Activated CD8-positive, alpha-beta T cell treated with anti-CD3 and anti-CD28 coated beads, Interleukin-2, amount 10 ng/mL, durations not matched to agents 7 days and 5 days (primary cell): ENCODE measurements at places on chromosomes 1 and 21. TPM values are rescaled to one million over a fixed set of nuclear protein-coding genes. Genes with fewer than 3 reads are reported as not detected.

DNA sequence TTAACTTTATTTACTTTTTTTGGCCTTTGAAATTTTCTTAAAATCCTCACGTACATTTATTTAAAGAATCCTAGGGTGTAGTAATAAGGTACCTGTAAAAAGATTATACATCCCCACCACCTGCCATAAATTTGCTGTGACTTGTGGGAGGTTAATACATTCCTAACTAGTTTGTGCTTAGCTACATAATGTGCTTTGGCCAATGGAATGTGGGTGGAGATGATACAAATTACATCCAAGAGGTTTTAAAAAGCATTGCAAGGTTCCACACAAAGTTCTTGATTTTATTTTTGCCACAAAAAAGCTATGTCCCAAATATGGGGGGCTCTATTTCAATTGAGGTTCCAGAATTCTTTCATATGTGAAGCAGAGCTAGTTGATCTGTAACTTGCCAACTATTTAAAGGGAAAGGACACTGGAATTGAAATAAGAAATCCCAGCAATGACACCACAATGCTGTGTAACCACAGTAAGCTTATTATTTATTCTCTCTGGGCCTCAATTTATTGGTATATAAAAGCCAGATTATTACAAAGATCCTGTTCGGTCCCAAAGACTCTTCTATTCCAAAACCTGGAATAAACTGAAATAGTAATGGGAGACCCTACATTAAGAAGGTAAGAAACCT lies 15.7 kb downstream of the ASPM start:
- no peak for DNase-seq

GRCh38 chr1:78743626-78744025 lies 94.0 kb downstream of the IFI44 start:
- no peak for DNase-seq

DNA sequence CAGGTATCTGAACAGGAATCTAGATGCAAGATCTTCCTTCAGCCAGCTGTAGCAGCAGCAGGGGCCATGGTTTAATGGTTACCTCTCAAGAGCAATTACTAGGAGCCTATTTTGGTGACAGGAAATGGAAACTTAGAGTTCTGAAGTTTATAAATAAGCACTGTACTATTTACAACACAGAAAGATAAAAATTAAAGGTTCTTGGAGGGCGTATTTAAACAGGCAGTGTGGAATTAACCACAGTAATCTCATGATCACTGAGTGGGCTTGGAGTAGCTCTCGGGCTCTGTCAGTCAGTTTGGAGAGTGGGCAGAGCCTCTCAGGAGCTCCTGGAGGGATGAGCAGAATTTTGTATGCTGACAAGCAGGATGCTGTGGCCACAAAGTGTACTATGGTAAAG lies 10.2 kb upstream of the FCRL5 start:
- no peak for DNase-seq

GRCh38 chr1:1615256-1616044 lies at the start of gene MIB2:
Gene MIB2, plus strand, starts transcription at chr1:1615500. Its CDS starts 7,953 bp downstream, at chr1:1623453.
- peak; percentile 97 for DNase-seq

- no peak for DNase-seq
Measured at GRCh38 chr1:240478536-240478935, 133.4 kb downstream of the GREM2 start.

DNA sequence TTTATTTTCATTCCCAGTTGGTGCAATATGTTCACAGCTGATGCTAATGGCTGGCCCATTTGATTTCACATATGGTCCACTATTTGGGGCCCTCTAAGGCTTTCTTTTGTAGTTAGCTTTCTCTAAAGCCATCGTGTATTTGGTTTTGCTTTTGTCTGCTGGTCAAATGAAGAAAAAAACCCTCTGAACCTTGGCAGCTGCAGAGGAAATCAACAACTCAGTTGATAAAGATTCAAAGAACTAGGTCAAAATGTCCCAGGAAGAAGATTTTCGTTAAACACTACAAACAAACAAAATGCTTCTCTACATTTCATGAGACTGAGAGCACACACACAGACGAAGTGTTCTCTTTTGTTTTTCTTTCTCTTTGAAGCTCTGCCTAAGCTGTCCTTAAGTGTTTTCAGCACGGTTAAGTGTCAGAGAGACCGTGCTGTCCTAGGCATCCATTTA lies 655.0 kb downstream of the RWDD3 start:
- DNase-seq = no peak

DNA sequence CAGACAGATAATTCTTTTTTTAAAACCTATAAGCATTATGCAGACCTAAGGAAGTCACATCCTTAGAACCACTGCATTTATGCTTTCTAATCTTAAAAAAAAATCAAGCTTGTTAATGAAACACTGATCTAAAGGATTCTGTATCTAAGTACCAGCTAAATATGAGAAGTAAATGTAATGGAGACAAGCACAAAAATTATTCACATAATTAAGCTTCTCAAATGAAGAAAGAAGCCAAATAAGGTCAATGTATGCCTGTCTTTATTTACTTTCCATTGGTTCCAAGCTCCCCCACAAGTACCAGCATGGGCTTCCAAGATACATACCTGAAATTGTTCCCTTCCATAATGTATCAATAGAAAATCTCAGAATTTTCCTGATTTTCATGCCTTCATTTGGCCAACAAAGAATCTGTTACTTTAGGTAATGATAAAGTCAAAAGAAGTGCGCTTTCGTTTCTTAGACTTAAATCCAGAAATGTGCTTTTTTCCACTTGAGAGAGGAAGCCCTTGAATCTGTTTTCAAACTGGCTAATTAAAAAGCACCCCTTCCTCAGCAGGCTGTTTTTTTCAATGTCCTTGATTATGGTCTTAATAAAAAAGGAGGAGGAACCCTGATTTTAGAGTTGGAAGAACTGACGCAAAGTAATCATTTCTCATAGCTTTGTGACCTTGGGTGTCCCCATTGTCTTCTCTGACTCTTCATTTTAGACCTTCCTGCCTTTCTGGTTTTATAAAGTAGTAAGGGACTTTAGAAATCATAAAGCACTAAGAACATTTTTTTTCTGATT lies 3.8 kb downstream of the RGS2 start:
- DNase-seq = no peak

F13B gene
- total RNA-seq = not detected

DNA sequence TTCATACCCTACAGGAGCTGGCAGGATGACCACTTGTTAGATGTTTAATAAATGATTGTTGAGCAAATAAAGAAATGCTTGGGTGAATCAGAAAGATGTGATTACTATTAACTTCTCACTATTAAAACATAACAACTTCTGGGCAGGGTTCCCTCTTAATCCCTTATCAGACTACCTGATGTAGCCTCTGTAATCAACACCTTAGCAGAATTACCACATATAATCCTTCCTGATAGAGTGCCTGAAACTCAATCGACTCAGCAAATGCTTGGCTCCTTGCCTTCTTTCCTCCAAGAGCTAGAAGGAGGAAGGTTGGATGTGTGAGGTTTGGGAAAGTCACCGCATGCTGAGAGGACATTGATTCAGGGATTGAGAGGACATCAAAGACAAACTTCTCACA lies 34.8 kb upstream of the DSCAM start:
- DNase-seq = no peak

DNA sequence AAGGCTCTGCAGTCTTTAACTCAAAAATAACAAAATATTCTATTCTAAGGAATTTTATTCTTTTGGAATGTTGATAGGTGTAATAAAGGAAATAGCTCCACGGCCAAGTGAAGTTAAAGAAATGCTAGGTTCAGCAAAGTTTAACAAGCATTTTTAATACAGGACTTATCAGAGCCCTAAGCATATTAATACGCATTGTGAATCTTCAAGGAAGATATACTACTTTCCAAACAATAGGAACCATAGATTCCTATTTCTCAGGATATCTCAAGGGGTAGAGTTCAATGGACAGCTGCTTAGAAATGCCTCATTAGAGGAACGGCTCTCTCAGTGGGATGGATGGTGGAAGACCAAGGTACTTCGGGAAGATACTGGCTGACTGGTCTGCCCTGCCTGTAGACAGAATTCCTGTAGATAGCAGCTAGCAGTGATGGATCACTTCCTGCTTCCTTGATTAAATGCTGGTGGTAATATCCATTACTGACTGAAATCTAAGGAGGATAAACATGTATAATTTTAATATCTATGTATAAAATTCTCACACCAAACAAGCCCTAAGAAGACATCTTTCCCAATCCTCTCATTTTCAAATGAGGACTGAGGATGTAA lies 8.1 kb upstream of the LRRC8C start:
- DNase-seq = no peak

LPAR3 gene
- 0.74 TPM for total RNA-seq

GBP7 gene
- 0.11 TPM for total RNA-seq

DNA sequence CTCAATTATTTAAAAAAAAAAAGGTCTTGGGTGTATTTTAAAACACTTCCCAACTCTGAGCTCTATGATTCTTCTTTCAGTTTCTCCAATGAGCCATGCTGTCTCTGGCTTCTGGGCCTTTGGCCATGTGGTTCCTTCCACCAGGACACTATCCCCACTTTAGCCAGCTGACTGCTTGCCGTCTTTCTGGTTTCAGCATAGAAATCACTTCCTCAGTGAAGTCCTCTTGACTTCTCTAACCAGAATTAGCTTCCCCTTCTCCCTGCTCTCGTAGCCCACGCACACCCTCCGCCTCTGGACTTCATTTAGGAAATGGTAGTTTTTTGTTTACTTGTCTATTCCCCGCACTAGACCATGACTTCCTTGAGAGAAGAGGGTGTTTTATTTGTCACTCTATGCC lies 1.1 kb upstream of the DIO1 start:
- DNase-seq = no peak

FAM43B gene
- total RNA-seq = not detected

NOL9 gene
- 43.6 TPM for total RNA-seq

GRCh38 chr1:19429611-19430010 lies 55.7 kb downstream of the CAPZB start:
- DNase-seq = no peak

DNA sequence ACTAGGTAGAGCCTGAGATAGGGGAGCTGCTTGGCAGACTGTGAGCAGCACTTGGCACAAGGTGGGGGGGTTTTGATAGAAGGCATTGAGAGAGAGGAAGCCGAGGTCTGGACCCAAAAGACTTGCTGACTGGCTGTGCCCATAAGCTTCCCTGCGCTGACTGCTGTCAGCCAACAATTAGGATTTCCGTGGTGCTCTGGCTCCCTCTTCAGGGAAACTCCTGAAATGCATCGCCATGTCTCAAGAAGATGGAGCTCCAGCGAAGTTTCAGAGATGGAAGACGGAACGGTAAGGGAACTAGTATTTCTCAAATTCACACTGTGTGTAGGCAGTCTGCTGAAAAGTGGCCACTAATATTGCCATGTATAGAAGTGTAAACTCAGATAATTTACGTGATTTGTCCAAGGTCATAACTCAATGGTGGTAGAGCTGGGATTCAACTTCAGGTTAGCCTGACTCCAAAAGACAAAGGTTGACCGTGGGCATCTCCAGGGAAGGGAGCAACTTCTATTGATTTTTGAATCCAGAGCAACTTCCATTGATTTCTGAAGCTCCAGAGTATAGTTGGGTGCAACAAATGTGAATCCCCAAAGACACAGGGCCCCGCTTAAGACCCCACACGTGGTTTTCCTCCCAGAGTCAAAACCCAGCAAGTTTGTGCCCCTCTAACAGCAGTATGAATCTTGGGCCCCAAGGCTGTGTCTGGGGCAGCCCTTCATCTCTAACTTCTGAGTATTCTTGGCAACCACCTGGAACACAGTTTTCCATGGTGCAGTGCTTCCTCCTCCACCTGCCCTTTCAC lies 44.5 kb upstream of the CRNN start:
- DNase-seq = peak; percentile 86

SPRR2A gene
- total RNA-seq = not detected

DNA sequence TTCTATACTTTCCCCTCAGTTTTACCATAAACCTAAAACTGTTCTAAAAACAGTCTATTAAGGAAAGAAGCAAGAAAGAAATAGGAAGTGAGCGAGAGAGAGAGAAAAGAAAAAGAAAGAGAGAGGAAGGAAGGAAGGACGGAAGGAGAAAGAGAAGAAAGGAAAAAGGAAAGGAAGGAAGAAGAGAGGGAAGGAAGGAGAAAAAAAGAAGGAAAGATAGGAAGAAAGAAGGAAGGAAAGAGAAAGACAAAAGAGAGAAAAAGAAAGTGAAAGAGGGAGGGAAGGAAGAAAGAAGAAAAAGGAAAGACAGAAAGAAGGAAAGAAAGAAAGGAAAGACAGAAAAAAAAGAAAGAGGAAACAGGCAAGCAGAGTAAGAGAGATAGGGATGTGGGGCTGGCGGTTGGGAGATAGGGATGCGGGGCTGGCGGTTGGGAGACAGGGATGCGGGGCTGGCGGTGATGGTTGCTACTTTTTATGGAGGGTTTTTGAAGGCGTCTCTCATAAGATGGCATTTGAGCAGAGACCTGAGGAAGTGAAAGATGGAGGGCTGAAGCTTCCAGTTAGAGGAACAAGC lies 70.4 kb upstream of the IRF2BP2 start:
- no peak for DNase-seq

DNA sequence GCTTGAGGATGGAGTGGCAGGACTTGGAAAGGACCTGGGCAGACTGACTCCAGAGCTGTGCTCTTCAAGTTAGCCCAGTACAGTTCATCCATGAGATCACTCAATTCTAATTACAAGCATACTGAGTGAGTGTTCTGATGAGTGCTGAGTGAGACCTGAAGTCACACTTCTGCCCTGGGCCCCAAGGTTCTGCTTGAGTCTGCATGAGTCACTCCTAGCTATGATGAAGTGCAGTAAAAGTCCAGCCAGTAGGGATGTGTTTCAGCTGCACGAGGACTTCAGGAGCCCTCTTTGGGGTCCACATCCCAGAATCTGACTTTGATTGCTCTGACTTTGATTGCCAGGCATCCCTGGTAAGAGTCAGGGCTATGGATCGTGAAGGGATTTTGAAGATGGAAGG lies 35.8 kb downstream of the PLEKHA6 start:
- no peak for DNase-seq

YY1AP1 gene
- 63.8 TPM for total RNA-seq

DNA sequence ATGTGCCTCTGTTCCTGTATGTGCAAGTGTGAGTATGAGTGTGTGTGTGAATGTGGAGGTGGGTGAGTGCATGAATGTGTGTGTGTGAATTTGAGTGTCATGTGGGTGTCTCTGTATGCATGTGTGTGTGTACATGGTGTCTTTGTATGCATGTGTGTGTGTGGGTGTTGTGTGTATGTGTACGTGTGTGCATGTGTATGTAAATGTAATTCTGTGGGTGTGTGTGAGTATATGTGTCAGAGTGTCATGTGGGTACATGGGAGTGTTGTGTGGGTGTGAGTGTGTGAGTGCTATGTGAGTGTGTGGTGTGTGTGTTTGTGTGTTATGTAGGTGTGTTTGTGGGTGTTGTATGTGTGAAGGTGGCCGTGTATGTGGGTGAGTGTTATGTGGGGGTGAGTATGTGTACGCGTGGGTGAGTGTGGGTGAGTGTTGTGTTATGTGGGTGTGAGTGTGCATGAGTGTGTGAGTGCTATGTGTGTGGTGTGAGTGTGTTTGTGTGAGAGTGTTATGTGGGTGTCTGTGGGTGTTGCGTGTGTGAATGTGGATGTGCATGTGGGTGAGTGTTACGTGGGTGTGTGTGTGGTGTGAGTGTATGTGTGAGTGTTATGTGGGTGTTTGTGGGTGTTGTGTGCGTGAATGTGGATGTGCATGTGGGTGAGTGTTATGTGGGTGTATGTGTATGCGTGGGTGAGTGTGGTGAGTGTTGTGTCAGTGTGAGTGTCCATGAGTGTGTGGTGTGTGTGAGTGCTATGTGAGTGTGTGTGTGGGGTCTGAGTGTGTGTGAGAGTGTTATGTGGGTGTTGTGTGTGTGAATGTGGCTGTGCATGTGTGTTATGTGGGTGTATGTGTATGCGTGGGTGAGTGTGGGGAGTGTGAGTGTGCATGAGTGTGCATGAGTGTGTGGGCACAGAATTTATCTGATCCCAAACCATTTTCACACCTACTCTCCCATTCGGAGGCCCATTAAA lies 36.6 kb upstream of the NID1 start:
- DNase-seq = no peak

- DNase-seq = no peak
Measured at GRCh38 chr1:41794031-41794430, 124.7 kb downstream of the HIVEP3 start.
